Activated CD4-positive, alpha-beta T cell treated with anti-CD3 and anti-CD28 coated beads for 24 hours (primary cell): ENCODE measurements at places on chromosomes 2 and 18.
A peak's percentile ranks its signal among the peaks of the same experiment; 100 is the strongest.

- no peak for DNase-seq
These were observed 69.5 kb downstream of the EVA1A start for GRCh38 chr2:75491129-75491753.

GRCh38 chr2:23585273-23586170 is 200.5 kb downstream of the KLHL29 start:
- DNase-seq, result no peak

GRCh38 chr2:216519154-216519762 is 20.6 kb downstream of the RPL37A start:
- DNase-seq, result peak; percentile 35

DNA sequence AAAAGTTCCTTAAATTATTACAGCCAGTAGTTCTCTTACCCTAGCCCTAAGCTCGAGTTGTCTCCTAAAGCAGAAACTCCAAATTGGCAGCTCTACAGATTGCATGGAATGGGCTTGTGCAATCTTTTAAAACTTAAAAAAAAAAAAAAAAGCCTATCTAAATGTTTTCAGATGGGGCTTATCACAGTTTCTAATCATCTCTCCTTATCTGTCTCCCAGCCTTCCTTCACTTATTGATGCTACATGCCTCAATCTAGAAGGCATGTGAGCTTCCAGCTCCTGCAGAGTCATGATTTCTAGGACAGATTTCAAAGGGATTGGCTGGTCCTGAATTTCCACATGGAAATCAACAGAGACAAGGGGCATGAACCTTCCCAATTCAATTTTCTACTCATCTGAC is 33.1 kb upstream of the PELI1 start:
- no peak for DNase-seq

DNA sequence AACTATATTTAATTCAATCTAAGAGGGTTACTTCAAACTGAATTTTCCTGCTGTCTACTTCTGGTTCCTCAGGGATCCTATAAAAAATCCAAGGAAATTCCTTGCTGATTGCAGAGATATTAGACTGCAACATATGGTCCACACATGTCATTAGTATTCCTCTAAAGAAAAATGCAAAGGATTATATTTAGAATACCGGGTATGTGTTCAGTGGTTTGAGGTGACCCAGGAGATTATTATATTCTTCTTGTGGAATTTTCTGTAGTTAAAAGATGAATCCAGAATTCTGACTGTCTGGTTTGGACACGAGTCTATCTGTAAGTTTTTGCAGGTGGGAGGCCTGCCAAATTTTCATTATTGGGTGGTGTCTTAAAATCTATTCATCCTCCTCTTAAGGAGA is 18.2 kb downstream of the HOXD1 start:
- DNase-seq, result no peak
